ENCODE measurements at places on chromosomes 3 and 15.

- DNase-seq: no peak
Observed at GRCh38 chr3:117102426-117102825, 392.8 kb downstream of the TUSC7 start.

- DNase-seq: no peak
Observed at GRCh38 chr3:153244961-153245360, 82.9 kb downstream of the RAP2B start.

- no peak for DNase-seq
Observed at GRCh38 chr15:71002316-71002715, 109.7 kb downstream of the LRRC49 start.

DNA sequence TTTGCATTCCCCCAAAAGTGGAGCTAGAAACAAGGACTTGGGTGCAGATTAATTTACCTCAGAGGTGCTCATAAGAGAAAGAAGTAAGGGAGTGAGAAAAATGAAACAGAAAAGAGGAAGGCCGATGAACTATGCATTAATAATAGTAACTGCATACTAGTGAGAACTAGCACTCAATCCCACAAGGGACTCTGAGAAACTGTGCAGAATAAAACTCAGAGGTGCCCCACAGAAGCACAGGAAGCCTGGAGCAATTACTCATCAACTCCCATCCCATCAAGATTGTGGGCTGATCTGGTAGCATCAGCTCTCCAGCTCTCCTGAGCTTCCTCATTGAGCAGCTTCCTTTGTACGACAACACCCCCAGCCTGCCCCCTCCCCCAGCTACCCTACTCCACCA is 50.8 kb downstream of the CLDN18 start:
- DNase-seq: no peak

DNA sequence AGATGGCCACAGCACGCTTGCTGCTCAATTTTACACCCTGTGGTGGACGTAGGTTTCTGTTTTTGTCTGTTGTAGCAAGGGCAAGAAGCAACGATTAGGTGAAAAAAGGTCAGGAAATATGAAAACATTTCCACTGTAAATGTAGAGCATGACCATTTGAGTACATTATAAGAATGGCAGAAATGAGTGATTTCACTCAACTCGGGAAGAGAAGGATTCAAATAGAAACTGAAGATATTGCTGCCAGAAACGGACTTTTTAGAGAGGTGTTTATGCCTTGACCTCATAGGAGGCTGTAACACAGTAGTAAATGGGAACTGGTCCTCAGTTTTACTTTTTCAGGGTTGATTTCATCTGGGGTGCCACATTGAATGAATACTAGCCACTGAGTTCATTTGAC is 33.1 kb upstream of the GASK1A start:
- no peak for DNase-seq

- no peak for DNase-seq
Observed at GRCh38 chr15:95290176-95290974, 1040.1 kb upstream of the NR2F2 start.

GRCh38 chr3:59675495-59675894 is 625.7 kb upstream of the CFAP20DC start:
- no peak for DNase-seq

DNA sequence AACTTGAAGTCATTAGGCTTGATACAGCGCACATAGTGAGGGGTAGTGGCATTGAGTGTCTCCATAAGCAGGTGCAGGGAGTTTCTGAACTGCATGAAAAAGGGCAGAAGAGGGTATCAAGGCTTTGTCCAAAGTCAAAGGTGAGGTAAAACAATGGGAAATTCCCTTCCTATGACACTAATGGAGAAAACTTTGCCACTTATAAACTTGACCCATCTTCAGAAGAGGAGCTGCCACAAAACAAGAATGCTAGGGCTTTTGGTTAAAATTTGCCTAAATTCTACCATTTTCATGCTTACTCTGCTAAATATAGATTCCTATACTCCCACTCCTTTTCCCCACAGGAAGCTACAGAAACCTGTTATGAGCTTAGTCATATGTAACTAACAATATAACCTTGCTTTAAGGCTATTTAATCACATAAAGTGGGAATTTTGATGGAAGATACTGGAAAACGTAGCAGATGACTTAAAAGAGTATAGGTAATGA is 87.5 kb upstream of the MYO5C start:
- no peak for DNase-seq
